ENCODE measurements at places on chromosomes 11 and 22.

DNA sequence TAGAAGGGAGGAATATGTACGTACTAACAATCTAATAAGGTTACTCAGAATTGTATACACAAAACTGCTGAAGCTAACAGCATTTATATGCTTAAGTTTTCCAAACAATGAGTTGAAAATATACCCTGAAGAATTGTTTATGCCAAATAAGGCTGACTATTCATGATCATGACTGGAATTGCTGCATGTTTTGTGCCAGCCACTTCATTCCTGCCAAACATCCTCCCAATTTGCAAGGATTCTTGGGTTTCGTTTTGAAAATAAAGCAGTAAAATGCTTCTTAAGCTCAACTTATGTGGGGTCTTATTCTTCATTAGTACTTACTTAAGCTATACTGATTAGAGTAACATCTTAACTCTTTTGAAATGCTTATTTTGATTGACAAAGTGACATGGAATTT lies 149.0 kb downstream of the SPON1 start:
- no peaks in the 10 kb centered on the region for H3K36me3 ChIP-seq
- peaks cover 8% of the 10 kb centered on the region for H3K4me1 ChIP-seq
- no peak overlapping the region for H3K4me3 ChIP-seq
- DNase-seq = no peak

DNA sequence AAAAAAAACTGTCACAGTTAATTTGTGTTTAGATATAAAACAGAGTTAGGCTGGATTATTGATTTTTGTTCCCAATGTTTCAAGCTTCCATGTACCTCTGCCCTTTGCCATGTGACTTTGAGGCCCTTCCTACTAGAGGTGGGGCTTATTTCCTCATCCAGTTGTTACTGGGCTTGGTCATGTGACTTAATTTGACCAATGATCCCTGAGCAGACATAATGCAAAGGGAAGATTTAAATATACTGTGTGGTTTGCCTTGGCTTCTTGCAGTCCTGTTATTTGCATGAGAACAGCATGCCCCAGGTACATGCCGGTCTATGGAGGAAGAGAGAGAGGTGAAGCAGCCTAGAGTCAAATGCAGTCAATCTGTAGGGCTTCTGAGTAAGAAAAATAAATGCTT lies 347.0 kb downstream of the MIAT start:
- H3K27me3 ChIP-seq = no peaks in the 10 kb centered on the region
- H3K4me3 ChIP-seq = no peak overlapping the region
- no peaks in the 10 kb centered on the region for H3K4me1 ChIP-seq
- no peak overlapping the region for H3K27ac ChIP-seq
- no peaks in the 10 kb centered on the region for H3K36me3 ChIP-seq

DNA sequence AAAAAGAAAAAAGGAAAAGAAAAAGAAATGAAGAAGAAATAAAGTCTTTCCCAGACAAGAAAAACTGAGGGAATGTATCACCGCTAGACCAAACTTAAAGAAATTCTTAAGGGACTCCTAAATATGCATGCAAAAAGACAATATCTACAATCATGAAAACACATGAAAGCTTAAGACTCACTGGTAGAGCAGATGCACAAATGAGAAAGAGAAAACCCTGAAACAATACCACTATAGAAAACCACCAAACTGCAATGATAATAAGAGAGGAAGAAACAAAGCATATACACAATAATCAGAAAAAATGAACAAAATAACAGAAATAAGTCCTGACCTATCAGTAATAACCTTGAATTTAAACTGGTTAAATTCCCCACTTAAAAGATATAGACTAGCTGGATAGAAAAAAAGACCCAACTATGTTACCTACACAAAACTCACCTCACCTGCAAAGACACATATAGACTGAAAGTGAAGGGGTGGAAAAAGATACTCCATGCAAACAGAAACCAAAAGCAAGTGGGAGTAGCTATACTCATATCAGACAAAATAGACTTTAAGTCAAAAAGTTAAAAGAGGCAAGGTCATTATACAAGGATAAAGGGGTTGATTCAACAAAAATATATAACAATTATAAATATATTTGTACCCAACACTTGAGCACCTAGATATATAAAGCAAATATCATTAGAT lies 61.3 kb upstream of the NARS2 start:
- DNase-seq = no peak
- H3K36me3 ChIP-seq = no peaks in the 10 kb centered on the region
- H3K4me1 ChIP-seq = no peaks in the 10 kb centered on the region
- no peak overlapping the region for H3K27ac ChIP-seq

GRCh38 chr22:46411347-46411746 lies 75.8 kb downstream of the TRMU start:
- H3K4me3 ChIP-seq = no peak overlapping the region
- no peak overlapping the region for H3K27ac ChIP-seq
- no peaks in the 10 kb centered on the region for H3K27me3 ChIP-seq

DNA sequence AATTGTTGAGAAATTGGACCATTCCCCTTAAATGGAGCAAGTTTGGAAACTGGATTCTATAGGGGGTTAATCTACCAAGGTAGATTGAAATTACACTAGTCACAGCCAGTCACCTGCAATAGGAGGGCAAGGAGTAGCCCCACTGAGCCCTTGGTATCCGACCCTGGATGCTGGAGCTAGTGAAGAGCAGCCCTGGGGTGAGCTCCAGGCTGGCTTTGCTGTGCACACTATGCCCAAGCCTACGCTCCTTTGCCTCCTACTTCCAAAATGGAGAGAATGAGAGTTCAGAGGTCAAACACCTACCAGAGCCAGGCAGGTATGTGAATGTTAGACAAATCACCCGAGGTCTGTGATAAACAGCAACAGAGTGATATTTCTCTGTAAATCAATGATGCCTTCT lies 23.7 kb downstream of the SNU13 start:
- H3K27me3 ChIP-seq = no peaks in the 10 kb centered on the region
- DNase-seq = no peak
- no peak overlapping the region for H3K4me3 ChIP-seq
- H3K4me1 ChIP-seq = peaks cover 19% of the 10 kb centered on the region
- H3K36me3 ChIP-seq = peaks cover 4% of the 10 kb centered on the region

Measured in vagina (tissue), 2 donors.